Regular cardiac myocyte (primary cell): ENCODE measurements at places on chromosomes 6 and 20. TPM values are rescaled to one million over a fixed set of nuclear protein-coding genes. Genes with fewer than 3 reads are reported as not detected.

PSORS1C2 gene
- total RNA-seq = not detected in 2 replicates

CCM2L gene
- total RNA-seq = under 0.01 TPM in 1 of 2 replicates, not detected in the other

CAGE1 gene
- total RNA-seq = under 0.01 TPM in 2 replicates

SIRPA gene
- total RNA-seq = 2.9 and 9.9 TPM in 2 replicates

CST2 gene
- total RNA-seq = 6.9 and 38.1 TPM in 2 replicates

MAK gene
- not detected in 2 replicates for total RNA-seq

THBD gene
- 18.0 and 20.3 TPM in 2 replicates for total RNA-seq
